ENCODE measurements at places on chromosomes 1 and 21. TPM values are rescaled to one million over a fixed set of nuclear protein-coding genes. Genes with fewer than 3 reads are reported as not detected.

DNA sequence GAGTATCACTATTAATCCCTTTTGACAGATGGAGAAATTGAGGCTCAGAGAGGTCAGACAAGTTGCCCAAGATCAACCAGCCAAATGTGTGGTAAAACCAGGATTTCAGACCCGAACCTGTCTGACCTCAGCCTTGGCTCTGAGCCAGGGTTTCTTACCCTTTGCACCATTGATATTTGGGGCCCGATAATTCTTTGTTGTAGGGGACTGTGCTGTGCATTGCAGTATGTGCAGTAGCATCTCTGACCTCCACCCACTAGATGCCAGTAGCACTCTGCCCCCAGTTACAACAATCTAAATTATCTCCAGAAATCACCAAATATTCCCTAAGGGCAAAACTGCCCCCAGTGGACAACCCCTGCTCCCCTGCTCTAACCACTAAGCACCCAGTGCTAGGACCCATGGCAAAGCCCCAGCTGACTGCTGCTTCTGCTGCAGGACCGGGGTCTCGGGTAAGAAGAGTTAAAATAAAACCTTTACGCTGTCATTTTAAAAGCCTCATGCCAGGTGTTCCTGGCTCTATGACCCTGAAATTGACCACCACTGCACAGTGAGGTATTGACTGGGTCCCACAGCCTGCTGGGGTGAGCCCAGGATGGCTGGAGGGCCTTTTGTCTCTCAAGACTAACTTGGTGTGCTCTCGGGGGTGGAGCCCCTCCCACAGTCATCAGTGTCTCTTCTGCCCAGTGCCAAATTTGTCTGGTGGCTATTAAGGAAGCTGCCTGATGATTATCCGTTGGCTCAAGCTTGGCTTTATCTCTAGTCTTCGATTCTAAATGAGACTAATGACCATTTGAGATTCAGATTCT lies 5.6 kb upstream of the MAN1C1 start:
- DNase-seq: no peak

- peak; percentile 19 for DNase-seq
Measured at GRCh38 chr1:93433407-93433961, 14.4 kb upstream of the FNBP1L start.

The ADAMTSL4 gene
- total RNA-seq: 8.1 TPM

DNA sequence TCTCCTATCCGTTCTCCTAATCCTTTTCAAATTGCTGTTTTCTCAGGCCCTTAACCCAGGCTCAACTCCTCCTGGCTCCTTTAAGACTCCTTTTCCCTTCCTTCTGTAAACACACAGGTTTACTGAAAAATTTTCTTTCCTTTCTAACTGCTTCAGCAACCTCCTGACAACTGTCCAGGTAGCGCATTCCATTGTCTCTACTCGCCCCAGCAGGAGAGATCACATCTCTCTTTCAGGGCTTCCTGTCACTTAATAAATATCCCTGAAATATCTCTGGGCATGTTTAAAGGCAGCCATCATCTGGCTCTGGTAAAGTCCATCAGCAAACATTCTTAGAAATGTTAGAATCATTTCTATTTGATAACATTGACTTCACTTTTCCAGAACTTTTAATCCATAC lies 211.2 kb upstream of the PTBP2 start:
- DNase-seq: no peak

The ADAMTS4 gene
- 2.3 TPM for total RNA-seq

- DNase-seq: no peak
Measured at GRCh38 chr21:42518626-42519025, 5.0 kb downstream of the SLC37A1 start.

The FAAH gene
- total RNA-seq: 40.3 TPM

The FHAD1 gene
- total RNA-seq: 0.13 TPM

GRCh38 chr1:145961425-145962156 lies 2.8 kb downstream of the ANKRD34A start:
- DNase-seq: peak; percentile 39

GRCh38 chr1:2604156-2604843 lies 17.7 kb downstream of the PRXL2B start:
- DNase-seq: no peak

GRCh38 chr1:230303069-230303468 lies 123.1 kb downstream of the PGBD5 start:
- DNase-seq: no peak

The OR2L8 gene
- total RNA-seq: not detected

- DNase-seq: no peak
Measured at GRCh38 chr1:97350241-97350640, 570.6 kb downstream of the DPYD start.

DNA sequence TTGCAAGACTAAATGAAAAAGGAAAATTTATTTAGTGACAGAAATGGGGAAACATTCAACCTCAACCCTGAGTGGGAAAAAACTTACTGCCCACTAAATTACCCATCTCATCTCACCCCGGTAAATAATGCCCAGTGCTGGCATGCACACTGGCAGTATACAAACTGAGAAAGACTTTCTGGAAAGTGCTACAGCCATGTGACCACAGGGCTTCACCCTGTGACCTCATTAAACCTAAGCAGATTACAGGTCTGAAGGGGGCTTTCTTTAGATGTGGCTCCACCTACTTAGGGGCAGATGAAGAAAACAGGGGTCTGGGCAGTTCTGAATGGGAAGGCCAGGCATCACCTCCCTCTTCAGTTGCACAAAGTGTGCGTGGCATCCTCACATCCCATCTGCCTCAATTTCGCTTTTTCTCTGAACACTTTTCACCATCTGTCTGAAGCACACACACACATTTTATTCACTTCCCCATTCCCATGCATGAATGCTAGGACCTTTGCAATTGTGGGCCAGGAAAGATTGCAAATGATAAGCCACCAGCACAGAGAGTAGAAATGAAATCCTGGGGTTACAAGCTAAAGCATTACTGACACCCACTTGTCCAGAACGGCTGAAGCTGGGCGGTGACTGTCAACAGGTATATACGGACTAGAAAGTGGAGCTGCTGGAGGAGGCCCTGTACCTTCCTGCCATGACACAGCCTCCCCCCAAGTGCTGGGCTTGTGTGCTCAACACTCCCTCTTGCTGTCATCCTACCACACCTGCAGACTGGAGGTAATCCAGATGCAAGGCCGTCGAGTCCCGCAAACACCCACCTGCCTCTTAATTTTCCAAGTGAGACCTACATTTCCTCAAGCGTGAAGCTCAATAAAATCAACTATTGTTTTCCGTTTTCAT lies 2.7 kb downstream of the NADK start:
- no peak for DNase-seq

DNA sequence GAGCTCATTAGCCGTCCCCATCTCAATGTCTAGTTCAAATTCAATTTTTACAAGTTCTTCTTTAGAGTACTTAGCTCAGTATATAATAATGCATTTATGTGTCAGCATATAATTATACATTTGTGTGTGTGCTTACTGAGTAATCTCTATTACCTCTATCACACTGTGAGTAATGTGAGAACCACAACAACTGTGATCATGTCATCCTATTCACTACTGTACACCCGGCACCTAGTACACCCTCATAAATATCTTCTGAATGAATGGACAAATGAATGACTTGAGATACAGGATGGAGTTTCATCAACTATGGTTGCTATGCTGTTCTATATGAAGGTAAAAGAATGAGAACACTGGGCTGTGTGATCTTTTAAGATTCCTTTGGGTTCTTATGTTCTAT lies 124.0 kb downstream of the GPATCH2 start:
- DNase-seq: no peak

DNA sequence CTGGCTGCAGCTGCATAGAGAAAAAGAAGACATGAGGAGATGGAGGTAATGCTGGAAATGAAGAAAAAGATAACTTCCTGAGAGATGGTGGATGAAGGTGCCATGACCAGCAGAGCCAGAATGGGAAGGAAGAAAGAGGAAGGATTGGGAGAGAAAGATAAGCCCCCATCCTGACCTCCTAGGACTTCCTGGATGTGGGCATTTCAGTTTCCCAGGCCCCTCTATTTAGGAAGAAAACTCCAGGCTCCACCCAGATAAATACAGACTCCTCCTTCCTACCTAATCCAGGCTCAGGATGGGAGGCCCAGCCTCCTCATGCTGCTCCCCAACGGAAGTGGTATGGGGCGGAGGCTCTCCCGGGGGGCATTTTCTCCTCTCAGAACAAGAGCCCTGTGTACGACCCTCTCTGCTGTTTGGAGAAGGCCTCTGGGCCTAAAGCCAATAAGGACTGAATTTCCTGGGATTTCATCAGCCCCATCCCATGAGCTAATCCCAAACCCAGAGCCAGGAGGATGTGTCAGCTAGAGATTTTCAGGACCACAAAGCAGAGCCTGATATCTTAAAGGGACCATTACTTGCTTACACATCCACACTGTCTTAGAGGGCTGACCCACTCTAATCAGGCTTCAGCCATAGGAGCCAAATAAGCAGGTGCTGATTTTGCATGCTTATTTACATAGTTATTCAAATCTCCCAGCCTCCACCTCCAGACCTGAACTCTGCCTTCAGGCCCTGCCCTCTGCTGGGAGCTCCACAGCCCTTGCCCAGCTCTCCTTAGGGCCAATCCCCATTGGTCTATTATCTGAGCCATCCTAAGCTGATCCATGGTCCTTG lies 5.1 kb upstream of the ARHGEF2 start:
- DNase-seq: peak; percentile 76

DNA sequence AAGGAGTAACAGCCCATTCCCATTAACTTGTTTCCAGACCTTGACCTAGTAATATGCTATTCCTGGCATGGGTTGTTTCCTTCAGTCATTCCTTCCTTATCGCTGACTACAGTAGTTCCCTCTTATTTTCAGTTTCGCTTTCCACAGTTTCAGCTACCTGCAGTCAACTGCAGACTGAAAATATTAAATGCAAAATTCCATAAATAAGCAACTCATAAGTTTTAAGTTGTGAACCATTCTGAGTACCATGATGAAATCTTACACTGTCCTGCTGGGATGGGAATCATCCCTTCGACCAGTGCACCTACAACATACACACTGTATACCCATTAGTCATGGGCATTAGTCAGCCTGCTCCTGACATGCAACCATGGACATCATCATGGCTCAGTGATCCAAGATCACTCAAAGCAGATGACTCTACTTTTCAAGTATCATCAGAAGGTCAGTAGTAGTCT lies 66.7 kb downstream of the CCDC30 start:
- no peak for DNase-seq

GRCh38 chr1:109906160-109906838 lies 4.3 kb upstream of the CSF1 start:
- DNase-seq: no peak

GRCh38 chr21:40562242-40563002 lies 284.5 kb downstream of the DSCAM start:
- DNase-seq: no peak

GRCh38 chr1:206924592-206925105 lies 2.9 kb upstream of the FCMR start:
- no peak for DNase-seq

DNA sequence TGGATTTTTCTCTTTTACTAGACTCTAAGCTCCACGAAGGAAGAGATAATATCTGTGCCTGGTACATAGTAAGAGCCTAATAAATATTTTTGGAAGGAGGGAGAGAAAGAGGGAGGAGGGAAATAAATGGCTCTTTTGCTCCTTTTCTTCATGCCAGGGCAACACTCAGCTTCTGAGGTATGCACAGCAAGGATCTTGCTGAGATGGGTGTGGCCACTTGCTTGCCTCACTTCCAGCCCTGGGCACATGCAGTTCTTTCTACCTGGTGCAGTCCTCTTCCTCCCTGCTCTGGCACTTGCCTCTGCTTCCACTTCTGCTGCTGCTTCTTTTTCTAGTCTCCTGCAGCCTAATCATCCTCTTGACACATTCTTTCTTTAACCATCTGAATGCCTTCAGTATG lies 148.1 kb downstream of the FGGY start:
- no peak for DNase-seq

DNA sequence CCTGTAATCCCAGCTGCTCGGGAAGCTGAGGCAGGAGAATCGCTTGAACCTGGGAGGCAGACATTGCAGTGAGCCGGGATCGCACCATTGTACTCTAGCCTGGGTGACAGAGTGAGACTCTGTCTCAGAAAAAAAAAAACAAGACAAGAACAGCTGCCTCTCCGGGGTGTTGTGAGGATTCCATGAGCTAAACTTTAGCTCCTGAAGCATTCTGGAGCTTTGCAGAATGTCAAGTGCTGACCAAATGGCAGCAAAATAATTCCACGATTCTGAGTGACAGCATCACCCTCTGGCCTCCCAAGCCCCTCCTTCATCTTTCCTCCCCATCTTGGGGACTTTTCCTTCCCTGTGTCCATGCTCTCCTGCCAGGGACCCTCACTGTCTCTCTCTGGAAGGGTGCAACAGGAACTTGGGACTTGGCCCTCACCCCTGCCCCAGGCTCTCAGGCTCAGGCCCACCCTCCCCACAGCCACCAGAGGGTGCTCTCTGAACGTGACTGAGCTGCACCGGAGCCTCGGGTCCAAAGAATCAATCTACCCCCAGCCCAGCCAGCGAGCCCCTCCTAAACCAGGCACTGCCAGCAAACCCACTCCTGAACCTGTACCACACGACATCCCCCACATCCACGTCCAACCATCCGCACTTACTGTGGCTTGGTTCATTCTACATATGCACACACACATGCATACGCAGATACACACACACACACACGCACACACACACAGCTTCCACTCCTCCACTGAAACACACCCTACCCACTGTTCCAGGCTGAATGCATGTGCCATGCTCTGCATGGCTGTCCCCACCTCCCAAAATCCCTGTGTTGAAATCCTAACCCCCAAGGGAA lies 45.7 kb downstream of the ACOT7 start:
- peak; percentile 65 for DNase-seq

DNA sequence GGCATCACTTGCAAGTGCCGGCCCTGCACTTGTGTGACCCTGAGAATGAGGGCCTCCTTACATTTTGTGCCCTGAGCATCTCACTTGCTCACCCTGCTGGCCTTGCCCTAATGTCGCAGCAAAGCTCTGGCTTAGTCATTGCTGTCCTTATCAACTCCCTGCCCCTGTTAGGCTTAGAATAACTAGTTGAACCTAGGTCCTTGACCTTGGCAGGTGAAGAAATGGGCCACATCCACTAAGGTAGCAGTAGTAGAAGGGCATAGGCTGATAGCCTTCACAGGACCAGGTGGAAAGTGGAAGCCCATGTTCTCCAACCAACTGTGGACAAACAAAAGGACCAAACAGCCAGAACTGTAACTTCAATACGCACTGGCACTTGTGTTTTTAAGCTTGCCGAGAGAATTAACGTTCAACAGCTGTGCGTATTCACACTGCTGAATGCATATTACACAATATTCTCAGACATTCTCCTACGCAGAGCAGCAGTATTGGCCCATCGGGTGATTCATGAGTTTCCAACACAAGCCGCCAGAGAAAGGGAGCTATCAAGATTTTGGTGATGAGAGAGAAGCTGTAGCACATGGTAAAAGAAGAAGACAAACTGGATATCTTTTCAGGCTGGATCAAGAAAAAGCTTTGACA lies 27.7 kb upstream of the PTGFRN start:
- DNase-seq: peak; percentile 61

GRCh38 chr1:32172621-32173245 lies 6.7 kb upstream of the TXLNA start:
- DNase-seq: no peak
